ENCODE measurements at places on chromosomes 11 and 22.

- no peak for DNase-seq
Measured at GRCh38 chr11:130608287-130608686, 159.8 kb downstream of the ADAMTS15 start.

DNA sequence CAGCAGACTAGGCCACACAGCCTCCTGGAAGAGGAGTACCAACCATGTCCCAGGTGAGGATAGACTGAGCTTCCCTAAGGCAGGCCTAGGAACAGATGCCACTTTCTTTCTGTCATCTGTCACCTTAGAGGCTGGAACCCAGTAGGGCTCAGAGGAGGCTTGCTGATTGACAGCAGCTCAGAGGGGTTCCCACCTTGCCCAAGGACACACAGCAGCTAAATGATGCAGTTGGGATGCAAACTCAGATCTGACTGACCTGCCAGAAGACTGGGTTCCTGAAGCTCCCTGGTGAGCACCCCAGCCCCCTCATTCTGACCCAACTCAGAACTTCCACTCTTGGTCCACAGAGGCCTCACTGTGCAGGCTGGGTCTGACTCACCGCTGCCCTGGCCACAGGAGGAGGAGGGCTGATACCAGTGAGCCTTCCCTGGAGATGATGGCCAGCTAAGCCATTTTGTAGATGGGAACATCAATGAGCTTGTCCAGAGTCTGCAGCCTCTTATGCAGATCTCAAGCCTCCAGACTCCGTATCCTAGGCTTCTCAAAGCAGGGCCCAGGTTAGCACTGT is 14.0 kb downstream of the CAPN5 start:
- DNase-seq: no peak

DNA sequence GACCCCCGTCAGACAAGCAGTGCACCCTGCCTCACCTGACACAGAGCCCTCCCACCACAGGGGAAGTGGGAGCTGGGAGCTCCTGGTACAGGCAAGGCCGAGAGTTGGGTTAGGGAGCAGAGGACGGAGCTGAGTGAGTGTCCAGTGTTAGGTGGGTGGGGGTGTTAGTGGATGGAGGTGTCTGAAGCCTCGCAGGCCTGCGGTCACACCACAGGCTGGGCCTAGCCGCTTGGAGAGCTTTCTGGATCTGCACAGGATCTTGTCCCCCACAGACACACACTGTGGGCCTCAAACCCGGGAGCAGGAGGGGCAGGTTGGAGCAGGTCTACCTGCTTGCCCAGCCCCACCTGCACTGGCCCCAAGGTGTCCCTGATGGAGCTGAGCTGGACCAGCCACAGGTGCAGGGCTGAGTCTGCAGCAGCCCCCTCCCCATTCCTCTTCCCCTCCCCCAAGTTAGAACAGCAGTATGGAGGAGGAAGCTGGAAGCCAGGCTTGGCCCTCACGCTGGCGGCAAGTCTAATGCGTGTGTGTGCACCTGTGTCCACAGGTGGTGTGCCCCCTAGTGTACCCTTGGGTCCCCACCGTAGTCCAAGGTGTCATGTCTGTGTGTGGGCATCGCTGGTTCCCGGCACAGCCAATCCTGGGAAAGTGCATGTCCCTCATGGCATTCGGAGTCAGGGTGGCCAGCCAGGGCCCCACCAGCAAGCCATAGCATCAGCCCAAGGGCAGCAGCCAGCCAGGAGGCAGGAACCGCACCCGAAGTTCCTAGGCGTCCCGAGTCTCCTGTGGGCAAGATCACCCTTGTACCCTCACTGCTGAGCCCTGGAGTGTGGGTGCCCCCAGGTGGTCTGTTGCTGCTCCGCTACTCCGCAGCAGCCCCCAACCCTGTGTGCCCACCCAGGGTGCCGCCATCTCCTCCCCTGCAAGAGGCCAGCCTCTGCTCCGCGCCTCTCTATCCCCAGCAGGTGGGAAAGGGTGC is 2.0 kb upstream of the GATD1 start:
- DNase-seq: no peak

DNA sequence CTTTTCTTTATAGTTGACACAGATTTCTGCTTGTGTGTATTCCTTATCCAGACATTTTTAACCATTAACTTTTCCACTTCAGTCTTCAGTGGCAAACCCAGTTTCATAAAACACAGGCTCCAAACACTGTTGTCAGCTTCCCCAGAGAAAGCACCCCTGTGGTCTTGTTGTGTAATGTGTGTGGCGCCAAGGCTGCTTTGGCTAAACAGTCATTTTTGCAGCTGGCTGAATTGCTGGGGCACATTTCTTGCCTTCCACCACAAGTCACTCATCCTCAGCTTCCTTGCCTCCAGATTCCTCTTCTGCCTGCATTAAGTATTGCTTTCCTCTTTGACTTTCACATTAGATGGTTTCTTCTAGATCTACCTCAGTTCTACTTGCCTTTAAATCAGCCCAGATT is 40.5 kb downstream of the ARHGAP1 start:
- no peak for DNase-seq

- no peak for DNase-seq
Measured at GRCh38 chr22:37207981-37208380, 4.3 kb downstream of the SSTR3 start.

Measured in activated CD4-positive, alpha-beta T cell treated with anti-CD3 and anti-CD28 coated beads, Interleukin-2, amount 50 U/mL, for 1 hour (primary cell).